Cardiac muscle cell (in vitro differentiated cells and primary cell): ENCODE measurements at places on chromosomes 7 and 10. TPM values are rescaled to one million over a fixed set of nuclear protein-coding genes. Genes with fewer than 3 reads are reported as not detected.

GRCh38 chr7:130303551-130303950 is 10.6 kb downstream of the CPA4 start:
- DNase-seq: no peak

GRCh38 chr7:94212160-94212559 is 182.5 kb upstream of the COL1A2 start:
- no peak for DNase-seq

GRCh38 chr7:102875700-102876295 is 37.0 kb upstream of the LRRC17 start:
- DNase-seq: peak; percentile 94

GRCh38 chr10:89025453-89025852 is 34.9 kb downstream of the FAS start:
- DNase-seq: no peak

DNA sequence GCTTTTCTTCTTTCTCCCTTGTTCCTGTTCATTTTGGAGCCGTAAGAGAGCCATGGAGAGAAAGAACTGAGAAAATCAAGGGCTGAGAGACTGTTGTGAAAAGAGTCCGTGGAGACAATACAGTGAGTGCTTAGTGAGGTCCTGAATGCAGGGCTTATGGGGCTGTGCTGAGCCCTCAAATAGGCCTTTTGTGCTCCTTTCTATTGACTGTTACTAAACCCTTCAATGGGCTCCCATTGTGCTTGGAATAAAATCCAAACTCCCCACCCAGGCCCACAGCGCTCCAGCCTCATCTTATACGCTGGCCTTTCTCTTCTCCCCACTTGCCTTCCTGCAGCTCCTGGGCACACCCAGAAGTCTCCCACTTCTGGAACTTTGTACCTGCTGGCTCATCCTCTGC is 243.1 kb upstream of the HABP2 start:
- DNase-seq: no peak

- DNase-seq: peak; percentile 19
Measured at GRCh38 chr7:117219485-117219884, 103.4 kb downstream of the WNT2 start.

The CFTR gene
- 12.0 and 13.3 TPM in 2 replicates for total RNA-seq
